ENCODE measurements at places on chromosomes 5 and 9. TPM values are rescaled to one million over a fixed set of nuclear protein-coding genes. Genes with fewer than 3 reads are reported as not detected.
A peak's percentile ranks its signal among the peaks of the same experiment; 100 is the strongest.

DNA sequence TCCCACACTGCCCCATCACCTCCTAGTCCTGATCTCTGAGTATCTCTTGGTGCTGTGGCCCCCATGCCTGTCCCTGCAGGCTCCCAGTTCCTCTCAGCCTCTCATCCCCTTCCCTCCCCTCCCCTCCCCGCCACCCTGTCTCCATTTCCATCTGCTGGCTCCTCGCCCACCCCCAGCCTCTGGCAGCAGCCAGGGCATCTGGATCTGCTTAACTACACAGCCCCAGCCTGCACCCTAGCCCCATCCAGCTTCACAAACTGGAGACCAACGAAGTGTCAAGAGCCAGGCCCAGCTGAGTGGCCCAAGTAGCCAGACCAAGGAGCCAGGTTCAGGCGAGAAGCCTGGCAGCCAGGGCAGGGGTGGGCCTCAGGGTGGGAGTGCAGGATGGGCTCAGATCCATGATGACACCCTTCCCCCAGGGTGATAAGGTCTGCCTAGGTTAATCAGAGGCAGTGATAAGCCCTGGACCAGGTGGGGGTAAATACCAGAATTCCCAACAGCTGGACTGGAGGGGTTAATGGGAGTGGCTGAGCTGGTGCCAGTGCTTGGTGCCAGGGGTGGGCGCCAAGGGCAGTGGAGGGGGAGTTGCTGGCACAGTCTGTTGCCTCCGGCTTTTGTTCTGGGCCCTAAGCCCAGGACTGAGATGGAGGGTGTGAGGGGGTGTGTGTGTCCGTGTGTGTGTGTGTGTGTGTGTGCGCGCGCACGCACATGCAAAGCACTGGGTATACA lies 2.5 kb downstream of the IL11RA start:
- H3K27ac ChIP-seq, result no peak overlapping the region
- H3K4me1 ChIP-seq, result no peaks in the 10 kb centered on the region
- H3K4me3 ChIP-seq, result no peak overlapping the region
- H3K27me3 ChIP-seq, result no peaks in the 10 kb centered on the region

DNA sequence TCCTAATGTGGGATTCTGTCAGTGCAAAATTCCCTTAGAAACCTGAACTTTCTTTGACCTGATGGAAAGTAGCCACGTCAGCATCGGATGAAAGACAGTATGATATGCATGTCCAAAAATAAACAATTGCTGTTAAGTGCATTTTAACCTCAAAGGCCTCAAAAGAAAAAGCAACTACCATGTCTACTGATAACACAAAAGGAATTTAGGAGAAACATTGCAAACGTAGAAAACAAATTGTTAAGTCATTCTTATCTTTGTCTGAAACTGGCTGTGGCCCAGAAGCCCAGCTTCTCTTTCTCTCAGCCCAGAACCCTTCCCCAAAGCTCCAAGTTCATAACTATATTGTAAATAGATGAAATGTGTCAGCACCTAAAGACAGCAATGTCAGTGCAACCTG lies 11.1 kb upstream of the LHFPL2 start:
- peaks cover 6% of the 10 kb centered on the region for H3K27me3 ChIP-seq
- H3K4me1 ChIP-seq, result no peaks in the 10 kb centered on the region
- H3K36me3 ChIP-seq, result no peaks in the 10 kb centered on the region
- DNase-seq, result no peak

DCP2 gene
- total RNA-seq, result 149 TPM

DNA sequence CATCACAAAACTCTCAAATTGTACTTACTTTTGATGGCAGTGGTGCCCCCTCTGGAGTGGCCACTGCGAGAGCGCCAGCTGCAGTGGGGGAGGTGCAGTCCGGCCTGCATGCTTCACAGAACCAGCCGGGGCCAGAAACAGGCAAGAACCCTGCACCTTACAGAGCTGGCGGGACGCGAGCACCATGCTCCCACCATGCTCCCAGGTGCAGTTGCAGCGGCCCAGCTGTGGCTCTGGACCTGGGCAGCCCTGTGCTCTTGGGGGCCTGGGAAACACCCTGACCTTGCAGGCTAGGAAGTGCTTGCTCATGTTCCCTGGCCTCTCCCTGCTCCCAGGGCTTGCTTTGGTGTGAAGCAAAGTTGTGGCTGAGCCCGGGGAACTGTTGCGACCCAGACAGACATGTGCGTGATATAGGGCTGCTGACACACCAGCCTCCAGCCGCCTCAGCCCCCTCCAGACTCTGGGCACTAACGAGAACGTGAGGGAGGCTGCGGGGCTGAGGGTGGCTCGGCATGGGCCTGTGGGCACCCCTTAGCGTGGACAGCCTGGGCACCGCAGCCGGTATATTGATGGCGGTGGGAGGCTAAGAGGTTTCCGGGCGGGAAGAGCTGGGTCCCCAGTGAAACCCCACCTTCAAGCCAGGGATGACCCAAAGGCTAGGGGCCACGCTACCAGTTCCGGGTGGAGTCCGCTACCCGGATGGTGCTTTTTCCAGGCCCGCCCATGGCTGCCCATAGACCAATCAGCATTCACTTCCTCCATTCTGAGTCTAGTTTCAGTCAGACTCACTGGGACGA lies 1809.9 kb upstream of the ACO1 start:
- H3K36me3 ChIP-seq, result no peaks in the 10 kb centered on the region
- H3K27ac ChIP-seq, result no peak overlapping the region
- no peak for DNase-seq

GRCh38 chr9:79776581-79776980 lies 204.8 kb downstream of the TLE4 start:
- no peaks in the 10 kb centered on the region for H3K4me1 ChIP-seq
- H3K4me3 ChIP-seq, result no peak overlapping the region
- DNase-seq, result no peak
- H3K36me3 ChIP-seq, result no peaks in the 10 kb centered on the region
- H3K27me3 ChIP-seq, result peaks cover 1% of the 10 kb centered on the region

NR5A1 gene
- not detected for total RNA-seq

SYNPO gene
- 0.07 TPM for total RNA-seq

GRCh38 chr9:123964761-123965160 lies 34.8 kb upstream of the DENND1A start:
- H3K4me3 ChIP-seq, result no peak overlapping the region
- H3K4me1 ChIP-seq, result no peaks in the 10 kb centered on the region
- H3K27me3 ChIP-seq, result peaks cover 3% of the 10 kb centered on the region
- H3K36me3 ChIP-seq, result no peaks in the 10 kb centered on the region
- no peak overlapping the region for H3K27ac ChIP-seq

GRCh38 chr9:83701286-83701685 lies 6.5 kb downstream of the UBQLN1 start:
- H3K4me1 ChIP-seq, result peaks cover 73% of the 10 kb centered on the region
- peak overlapping the region; percentile 51 for H3K4me3 ChIP-seq
- H3K36me3 ChIP-seq, result peaks cover 2% of the 10 kb centered on the region
- no peak overlapping the region for H3K27ac ChIP-seq
- no peaks in the 10 kb centered on the region for H3K27me3 ChIP-seq
- DNase-seq, result no peak

DNA sequence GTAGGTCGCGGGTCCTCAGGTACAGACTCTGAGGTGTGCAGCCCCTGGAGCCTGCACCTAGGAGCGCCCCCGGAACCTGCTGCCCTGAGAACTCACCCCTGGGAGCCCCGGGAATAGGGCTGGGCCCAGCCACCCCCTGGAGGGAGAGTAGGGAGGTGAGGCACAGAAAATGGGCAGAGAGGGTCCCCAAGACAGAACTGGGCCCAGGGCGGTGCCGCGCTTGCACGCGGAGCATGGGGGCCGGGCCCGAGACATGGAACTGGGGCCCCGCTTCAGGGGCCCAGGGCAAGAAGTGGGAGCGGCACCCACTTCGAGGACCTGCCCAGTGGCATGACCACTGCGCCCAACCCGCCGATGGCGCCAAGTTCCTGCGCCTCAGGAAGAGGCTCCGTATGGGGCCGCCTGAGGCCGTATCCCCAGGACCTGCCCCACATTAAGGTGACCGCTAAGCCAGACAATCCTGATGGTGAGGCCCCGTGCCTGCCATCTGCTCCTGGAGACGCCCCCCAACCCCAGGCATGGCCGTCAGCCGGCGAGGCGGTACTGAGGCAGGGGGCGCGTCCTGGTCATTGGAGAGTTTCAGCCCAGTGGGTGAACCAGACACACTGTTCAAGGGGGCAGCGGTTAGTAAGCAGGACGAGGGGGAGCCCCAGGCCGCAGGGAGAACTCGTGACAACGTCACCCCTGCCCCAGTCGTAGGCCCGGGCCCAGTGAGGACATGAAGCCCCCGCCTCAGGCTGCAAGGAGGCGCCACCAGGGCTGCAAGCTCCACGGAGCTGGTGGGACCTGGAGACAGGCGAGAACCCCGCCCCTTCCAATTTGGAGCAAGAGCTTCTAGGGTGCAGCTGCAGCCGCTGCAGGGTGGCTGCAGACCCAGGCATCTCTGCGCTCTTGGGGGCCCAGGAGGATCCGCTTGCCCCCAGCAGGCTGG lies 89.5 kb upstream of the PUM3 start:
- no peak for DNase-seq
- H3K27me3 ChIP-seq, result no peaks in the 10 kb centered on the region
- no peaks in the 10 kb centered on the region for H3K4me1 ChIP-seq
- no peak overlapping the region for H3K4me3 ChIP-seq
- no peaks in the 10 kb centered on the region for H3K36me3 ChIP-seq

GRCh38 chr5:115369430-115370144 lies 73.1 kb upstream of the CCDC112 start:
- no peak overlapping the region for H3K4me3 ChIP-seq
- H3K4me1 ChIP-seq, result peaks cover 3% of the 10 kb centered on the region
- no peak for DNase-seq
- no peaks in the 10 kb centered on the region for H3K36me3 ChIP-seq
- H3K27me3 ChIP-seq, result no peaks in the 10 kb centered on the region
- no peak overlapping the region for H3K27ac ChIP-seq

NMUR2 gene
- not detected for total RNA-seq

C9orf43 gene
- 0.35 TPM for total RNA-seq

SLC25A2 gene
- 0.74 TPM for total RNA-seq

CCDC180 gene
- 9.1 TPM for total RNA-seq

DMRTA1 gene
- not detected for total RNA-seq

DNA sequence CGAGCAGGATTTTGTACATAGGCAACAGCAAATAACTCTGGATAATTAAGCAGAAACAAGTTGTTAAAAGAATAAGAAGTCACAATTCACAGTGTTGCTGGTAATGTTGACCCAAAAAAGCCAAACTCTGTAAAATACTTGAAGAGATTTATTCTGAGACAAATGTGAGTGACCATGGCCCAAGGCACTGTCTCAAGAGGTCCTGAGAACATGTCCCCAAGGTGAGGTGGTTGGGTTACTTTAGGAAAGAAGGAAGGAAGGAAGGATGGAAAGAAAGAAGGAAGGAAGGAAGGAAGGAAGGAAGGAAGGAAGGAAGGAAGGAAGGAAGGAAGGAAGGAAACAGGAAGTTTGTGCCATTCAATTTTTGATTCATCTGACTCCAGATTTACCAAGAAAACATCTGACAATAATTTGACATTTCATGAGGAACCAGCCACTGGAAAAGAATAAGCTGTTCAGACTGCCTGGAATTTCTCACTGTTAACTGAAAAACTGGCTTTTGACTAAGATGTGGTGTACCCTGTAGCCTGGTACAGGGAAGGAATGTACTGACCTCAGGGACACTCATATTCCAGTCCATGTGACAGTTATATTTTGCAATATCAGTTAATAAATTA lies 295.9 kb upstream of the TNC start:
- no peaks in the 10 kb centered on the region for H3K27me3 ChIP-seq
- DNase-seq, result no peak
- no peaks in the 10 kb centered on the region for H3K4me1 ChIP-seq
- H3K36me3 ChIP-seq, result no peaks in the 10 kb centered on the region
- H3K27ac ChIP-seq, result no peak overlapping the region

DNA sequence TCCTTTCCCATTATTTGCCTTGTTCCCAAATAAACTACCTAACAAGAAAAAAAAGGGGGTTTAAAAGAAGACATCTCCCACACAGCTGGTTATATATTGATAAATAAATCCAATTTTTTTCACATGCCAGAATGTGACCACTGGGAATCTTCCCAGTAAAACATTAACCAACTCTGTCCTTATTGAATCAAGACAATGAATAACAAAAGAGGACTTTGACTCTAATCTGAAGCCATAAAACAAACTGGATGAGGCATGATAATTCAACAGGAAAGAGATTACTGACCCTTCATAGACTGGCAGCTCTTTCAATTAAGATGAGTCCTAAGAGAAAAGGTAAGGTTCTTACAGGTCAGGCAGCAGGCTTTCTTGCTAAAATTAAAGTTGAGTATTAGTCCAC lies 165.8 kb upstream of the CDH6 start:
- H3K27me3 ChIP-seq, result no peaks in the 10 kb centered on the region
- no peak for DNase-seq
- H3K27ac ChIP-seq, result no peak overlapping the region
- no peaks in the 10 kb centered on the region for H3K36me3 ChIP-seq

BTNL9 gene
- total RNA-seq, result not detected

DNA sequence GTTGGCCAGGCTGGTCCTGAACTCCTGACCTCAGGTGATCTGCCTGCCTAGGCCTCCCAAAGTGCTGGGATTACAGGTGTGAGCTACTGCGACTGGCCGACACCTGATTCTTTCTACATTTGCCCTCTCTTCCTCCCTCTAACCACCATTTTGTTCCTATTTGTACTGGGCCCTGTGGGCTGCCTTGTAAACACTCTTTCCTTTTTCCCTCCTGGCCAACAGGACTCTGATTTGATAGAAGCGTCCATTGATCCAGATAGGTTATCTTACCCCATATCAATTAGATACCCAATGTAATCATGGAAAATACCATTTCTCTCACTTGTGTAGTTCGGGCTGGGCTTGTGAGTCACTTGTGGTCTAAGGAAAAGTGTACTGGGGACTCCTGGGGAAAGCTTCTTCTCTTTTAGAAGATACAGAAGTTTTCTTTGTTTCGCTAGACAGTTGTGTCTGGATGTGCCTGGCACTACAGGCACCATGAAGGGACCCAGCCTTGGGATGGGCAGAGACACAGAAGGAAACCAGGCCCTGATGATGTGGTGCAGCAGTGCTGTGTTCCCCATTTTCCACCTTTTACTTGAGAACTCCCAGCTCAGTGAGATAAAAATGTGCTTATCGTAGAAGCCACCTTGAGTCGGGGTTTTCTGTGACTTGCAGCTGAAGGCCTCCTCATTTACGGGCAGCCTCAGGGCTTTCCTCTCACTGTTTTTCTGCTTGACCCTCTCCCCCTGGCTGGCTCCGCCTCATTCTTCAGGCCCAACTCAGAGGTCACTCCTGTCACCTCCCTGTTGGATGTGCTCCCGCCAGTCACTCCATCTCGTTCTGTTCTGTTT lies 32.8 kb upstream of the CPEB4 start:
- no peaks in the 10 kb centered on the region for H3K27me3 ChIP-seq
- H3K4me1 ChIP-seq, result no peaks in the 10 kb centered on the region
- no peaks in the 10 kb centered on the region for H3K36me3 ChIP-seq
- no peak overlapping the region for H3K4me3 ChIP-seq
- H3K27ac ChIP-seq, result no peak overlapping the region
